Activated CD8-positive, alpha-beta T cell treated with anti-CD3 and anti-CD28 coated beads, Interleukin-2, amount 10 ng/mL, durations not matched to agents 7 days and 5 days (primary cell): ENCODE measurements at places on chromosomes 2 and 18. TPM values are rescaled to one million over a fixed set of nuclear protein-coding genes. Genes with fewer than 3 reads are reported as not detected.

DNA sequence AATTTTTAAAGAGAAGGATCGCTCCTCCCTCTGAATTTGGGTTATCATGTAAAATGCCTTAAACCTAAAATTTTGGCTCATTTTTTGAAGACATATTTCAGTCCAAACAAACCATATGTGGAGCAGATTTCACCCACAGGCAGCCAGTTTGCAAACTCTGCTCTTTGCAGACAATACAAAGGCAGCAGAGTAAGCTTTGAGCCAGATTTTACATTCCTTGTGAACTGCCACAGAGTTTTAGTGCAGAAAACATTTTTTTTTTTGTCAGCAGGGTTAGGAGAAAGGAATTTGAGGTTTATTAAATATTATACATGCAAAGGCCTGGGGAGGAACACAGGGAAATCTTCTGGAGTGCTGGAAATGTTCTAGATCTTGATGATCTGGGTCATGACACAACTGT, 171.9 kb upstream of the FN1 start:
- H3K4me1 ChIP-seq = no peaks in the 10 kb centered on the region
- H3K27me3 ChIP-seq = peaks cover 2% of the 10 kb centered on the region
- no peaks in the 10 kb centered on the region for H3K36me3 ChIP-seq
- H3K4me3 ChIP-seq = no peak overlapping the region
- DNase-seq = no peak

GRCh38 chr2:3399381-3399780, 19.9 kb downstream of the TRAPPC12 start:
- no peaks in the 10 kb centered on the region for H3K4me1 ChIP-seq
- no peaks in the 10 kb centered on the region for H3K27me3 ChIP-seq
- DNase-seq = no peak
- no peak overlapping the region for H3K4me3 ChIP-seq
- peaks cover 54% of the 10 kb centered on the region for H3K36me3 ChIP-seq

Gene SAG
- total RNA-seq = not detected

Gene HJURP
- 128 TPM for total RNA-seq

Gene ATP8B1
- total RNA-seq = not detected

Gene GREB1L
- not detected for total RNA-seq

GRCh38 chr2:68245672-68246071, 6.7 kb downstream of the PPP3R1 start:
- no peaks in the 10 kb centered on the region for H3K27me3 ChIP-seq
- peaks cover 8% of the 10 kb centered on the region for H3K36me3 ChIP-seq
- no peak for DNase-seq
- H3K4me3 ChIP-seq = no peak overlapping the region
- peaks cover 10% of the 10 kb centered on the region for H3K4me1 ChIP-seq

DNA sequence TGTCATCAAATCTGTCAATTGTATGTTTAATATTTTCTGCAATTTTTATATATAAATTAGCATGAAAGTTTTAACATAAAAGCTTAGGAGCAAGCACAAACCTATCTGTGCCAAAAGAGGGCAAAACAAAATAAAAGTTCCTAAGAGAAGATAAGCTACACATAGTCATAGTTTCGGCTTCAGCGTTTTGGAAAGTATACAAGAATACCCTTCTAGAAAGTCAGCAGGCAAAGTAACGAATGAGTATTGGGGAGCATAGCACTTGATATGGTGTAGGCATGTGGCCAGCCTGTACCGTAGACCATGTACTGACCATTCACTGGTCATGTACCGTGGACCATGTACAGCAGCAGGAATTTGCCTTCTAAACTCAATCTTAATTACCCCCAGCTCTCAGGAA, 156.1 kb downstream of the TMEM247 start:
- H3K4me3 ChIP-seq = no peak overlapping the region
- H3K27ac ChIP-seq = no peak overlapping the region
- peaks cover 10% of the 10 kb centered on the region for H3K4me1 ChIP-seq

DNA sequence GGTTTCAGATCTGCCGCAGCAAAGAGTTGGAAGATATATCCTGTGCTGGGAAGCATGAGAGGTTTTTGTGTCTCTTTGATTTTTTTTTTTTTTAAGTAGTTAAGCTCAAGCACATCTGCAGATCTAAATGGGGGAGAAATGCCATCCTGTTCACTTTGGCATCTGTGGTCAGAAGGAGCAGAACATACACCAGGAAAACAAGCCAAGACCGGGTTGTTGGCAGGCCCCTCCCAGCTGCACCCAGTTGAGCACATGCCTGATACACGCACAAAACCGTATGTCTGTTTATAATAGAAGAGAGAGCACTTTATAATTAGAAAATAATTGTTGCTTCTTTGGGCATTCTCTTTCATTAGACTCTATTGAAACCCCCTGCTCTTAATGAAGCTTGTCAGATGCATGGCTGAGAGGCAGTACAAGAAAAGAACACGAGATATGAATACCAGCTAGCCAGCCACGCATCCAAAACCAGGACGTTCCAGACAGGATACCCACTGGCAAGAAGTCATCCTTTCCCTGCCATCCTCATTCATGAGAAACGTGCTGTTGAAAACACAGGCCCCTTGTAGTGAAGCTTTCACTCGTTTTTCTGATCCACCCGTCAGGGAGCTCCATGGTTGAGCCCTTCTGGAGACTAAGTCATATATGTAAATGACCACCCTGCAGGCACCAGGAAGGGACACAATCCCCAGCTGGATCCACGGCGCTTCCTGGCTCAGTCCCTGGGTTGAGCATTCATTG, 152.2 kb downstream of the ALPK2 start:
- H3K4me3 ChIP-seq = no peak overlapping the region
- no peaks in the 10 kb centered on the region for H3K36me3 ChIP-seq
- peaks cover 7% of the 10 kb centered on the region for H3K27me3 ChIP-seq
- no peaks in the 10 kb centered on the region for H3K4me1 ChIP-seq

Gene CYTIP
- 222 TPM for total RNA-seq

DNA sequence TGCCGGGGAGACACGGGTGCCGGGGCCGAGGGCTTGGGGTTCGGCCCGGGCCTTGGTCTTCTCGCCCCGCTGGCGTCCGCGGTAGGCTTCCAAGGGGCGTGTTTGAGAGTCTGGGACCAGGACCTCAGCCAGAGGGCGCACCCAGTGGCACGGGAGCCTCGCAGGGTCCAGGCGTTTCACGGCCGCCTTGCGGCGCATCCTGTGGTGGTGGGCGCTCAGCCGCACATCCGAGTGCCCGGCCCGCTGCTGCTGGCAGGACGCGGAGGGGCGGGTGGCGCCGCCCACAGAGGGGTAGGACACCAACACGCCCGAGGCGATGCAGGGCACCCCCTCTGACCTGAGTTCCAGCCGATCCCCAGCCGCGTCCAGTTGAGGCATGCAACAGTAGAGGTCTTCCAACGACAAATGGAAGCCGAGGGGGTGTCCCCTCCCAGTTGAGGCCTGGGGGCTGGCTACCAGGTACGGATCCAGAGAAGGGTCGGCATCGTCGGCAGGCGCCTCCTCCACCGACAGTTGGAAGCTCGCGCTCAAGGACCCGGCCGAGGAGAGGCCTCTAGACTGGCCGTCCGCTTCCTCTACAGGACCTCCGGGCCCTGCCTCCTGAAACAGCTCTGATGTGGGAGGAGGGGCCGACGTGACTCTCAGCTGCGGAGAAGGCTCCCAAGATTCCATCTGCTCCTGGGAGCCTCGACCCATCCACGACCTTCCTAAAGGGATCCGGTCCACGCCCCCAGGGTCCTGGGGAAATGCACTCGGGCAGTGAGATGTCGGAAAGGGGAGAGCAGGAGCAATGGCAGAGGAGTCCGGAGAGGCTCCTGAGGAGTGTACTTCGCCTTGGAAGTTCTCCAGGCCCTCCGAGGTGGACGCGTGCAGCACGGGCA, 6.3 kb downstream of the C2orf81 start:
- H3K4me3 ChIP-seq = no peak overlapping the region
- peaks cover 27% of the 10 kb centered on the region for H3K4me1 ChIP-seq
- DNase-seq = no peak

DNA sequence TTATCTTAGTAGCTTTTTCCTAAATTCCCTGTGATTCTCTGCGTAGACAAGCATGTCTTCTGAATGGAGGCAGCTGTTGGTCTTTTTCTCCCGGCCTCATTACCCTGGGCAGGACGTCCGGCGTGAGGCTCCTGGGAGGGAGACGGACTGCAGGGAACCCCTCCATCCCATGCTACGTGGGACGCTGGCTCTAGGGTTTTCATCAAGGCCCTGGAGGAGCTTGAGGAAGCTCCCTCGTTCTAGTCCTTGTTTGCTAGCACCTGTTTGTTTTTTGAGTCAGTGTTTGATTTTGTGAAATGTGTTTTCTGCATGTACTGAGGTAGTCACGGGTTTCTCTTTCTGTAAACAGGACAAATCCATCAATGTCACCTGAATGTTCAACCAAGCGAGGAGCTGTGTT, 99.3 kb upstream of the TMEM18 start:
- no peaks in the 10 kb centered on the region for H3K27me3 ChIP-seq
- no peak for DNase-seq
- H3K36me3 ChIP-seq = no peaks in the 10 kb centered on the region

Gene WDR43
- 70.3 TPM for total RNA-seq

- no peak overlapping the region for H3K4me3 ChIP-seq
- no peaks in the 10 kb centered on the region for H3K36me3 ChIP-seq
- H3K27ac ChIP-seq = no peak overlapping the region
- no peaks in the 10 kb centered on the region for H3K27me3 ChIP-seq
- H3K4me1 ChIP-seq = peaks cover 5% of the 10 kb centered on the region
- DNase-seq = no peak
These were observed 223.6 kb upstream of the EPAS1 start for GRCh38 chr2:46073540-46074046.

Gene SERPINB13
- total RNA-seq = not detected

GRCh38 chr18:79991494-79991893, 3.1 kb upstream of the TXNL4A start:
- no peak for DNase-seq
- H3K27me3 ChIP-seq = no peaks in the 10 kb centered on the region
- no peak overlapping the region for H3K4me3 ChIP-seq
- peaks cover 7% of the 10 kb centered on the region for H3K36me3 ChIP-seq

DNA sequence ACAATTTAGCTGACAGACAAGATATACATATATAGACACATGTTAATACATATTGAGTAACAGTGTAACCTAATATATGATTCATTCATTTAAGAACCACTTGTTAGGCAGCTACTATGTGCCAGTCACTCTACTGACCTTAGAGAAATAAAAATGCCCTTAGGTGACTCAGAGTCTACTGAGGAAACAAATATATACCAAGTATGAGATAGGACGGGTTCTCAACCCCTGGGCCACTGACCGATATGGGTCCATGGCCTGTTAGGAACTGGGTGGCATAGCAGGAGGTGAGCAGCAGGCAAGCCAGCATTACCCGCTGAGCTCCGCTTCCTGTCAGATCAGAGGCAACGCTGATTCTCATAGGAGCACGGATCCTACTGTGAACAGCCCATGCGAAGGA, 14.8 kb downstream of the STRN start:
- H3K36me3 ChIP-seq = peaks cover 14% of the 10 kb centered on the region
- H3K27me3 ChIP-seq = no peaks in the 10 kb centered on the region
- no peak overlapping the region for H3K4me3 ChIP-seq
- peaks cover 12% of the 10 kb centered on the region for H3K4me1 ChIP-seq

Gene HMSD
- 0.26 TPM for total RNA-seq

- H3K27me3 ChIP-seq = no peaks in the 10 kb centered on the region
- H3K4me1 ChIP-seq = peaks cover 88% of the 10 kb centered on the region
- H3K4me3 ChIP-seq = peak overlapping the region; percentile 66
- no peak for DNase-seq
- H3K36me3 ChIP-seq = peaks cover 57% of the 10 kb centered on the region
- peak overlapping the region; percentile 97 for H3K27ac ChIP-seq
These were observed 29.7 kb downstream of the DGKD start for GRCh38 chr2:233384015-233384414.

- H3K27me3 ChIP-seq = no peaks in the 10 kb centered on the region
- no peaks in the 10 kb centered on the region for H3K4me1 ChIP-seq
- H3K4me3 ChIP-seq = no peak overlapping the region
- H3K36me3 ChIP-seq = peaks cover 2% of the 10 kb centered on the region
- no peak for DNase-seq
- no peak overlapping the region for H3K27ac ChIP-seq
These were observed 53.2 kb downstream of the BMPR2 start for GRCh38 chr2:202429164-202429980.

Gene ANO7
- 0.29 TPM for total RNA-seq

- H3K4me1 ChIP-seq = no peaks in the 10 kb centered on the region
- H3K27me3 ChIP-seq = no peaks in the 10 kb centered on the region
- no peak for DNase-seq
These were observed 51.3 kb downstream of the C2orf76 start for GRCh38 chr2:119315241-119315925.

Gene IL37
- total RNA-seq = not detected

Gene POMC
- total RNA-seq = 3.4 TPM

Gene ARHGEF4
- 2.9 TPM for total RNA-seq
